Stimulated activated CD4-positive, alpha-beta T cell treated with anti-CD3 and anti-CD28 coated beads, Interleukin-12 subunit alpha, Interleukin-12 subunit beta, amount 100 ng/mL, for 4 hours (primary cell): ENCODE measurements at places on chromosomes 12 and 14.
A peak's percentile ranks its signal among the peaks of the same experiment; 100 is the strongest.

DNA sequence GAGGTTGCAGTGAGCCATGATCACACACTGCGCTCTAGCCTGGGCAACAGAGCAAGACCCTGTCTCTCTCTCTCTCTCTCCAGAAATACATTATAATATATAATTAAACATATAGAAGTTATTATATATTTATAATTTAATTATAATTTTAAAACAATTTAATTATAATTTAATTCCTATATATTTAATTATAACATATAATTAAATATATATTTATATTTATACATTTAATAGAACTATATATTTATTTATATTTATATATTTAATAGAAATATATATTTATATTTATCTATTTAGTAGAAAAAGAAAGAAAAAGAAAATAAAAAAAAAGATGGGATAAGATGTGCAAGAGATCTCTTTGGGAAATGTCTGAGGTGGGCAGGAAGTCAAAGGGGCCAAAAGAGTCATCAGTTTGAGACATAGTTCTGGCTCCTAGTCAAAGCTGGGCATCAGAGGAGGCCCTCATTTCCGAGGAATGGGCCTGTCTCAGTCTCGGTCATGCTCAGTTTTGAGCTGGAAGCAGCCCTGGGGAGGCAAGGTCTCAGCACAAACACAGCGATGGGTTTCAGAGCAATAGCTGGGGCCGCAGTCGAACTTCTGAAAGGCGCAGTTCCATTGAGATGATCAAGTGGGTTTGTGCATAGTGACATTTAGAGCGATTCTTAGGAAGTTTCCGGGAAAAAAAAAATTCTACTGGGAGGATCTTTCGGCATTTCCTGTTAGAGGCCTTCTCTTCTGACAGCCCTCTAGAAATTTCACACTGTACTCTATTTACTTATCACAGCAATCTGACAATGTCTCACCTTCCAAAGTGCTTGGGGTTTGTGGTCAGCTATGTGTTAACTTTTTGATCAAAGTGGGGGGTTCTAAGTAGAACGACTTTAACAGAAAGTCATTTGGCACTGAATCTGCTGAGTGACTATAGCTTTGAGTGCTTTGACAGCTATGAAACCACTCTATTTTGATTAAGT, 58.7 kb upstream of the GZMB start:
- DNase-seq, result peak; percentile 15

DNA sequence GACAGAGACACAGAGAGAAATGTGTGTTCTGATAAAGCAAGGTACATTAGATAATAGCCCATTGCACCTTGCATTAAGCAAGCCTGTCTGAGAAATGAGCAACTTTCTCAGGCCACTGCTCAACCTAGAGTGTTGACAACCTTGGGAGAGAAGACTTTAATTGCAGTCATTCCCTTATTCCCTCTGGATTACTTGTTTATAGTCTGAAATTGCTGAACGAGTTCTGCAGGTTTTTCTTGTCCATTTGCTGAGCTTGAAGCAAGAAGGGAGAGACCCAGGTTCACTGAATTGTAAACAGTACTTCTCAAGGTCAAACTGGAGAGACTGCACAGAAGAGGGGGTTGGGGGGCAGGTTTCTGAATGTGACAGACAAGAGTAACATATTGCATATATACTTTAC, 159.4 kb upstream of the PLEKHG7 start:
- no peak for DNase-seq

GRCh38 chr14:70649803-70650202, 8.1 kb downstream of the TTC9 start:
- DNase-seq, result no peak

DNA sequence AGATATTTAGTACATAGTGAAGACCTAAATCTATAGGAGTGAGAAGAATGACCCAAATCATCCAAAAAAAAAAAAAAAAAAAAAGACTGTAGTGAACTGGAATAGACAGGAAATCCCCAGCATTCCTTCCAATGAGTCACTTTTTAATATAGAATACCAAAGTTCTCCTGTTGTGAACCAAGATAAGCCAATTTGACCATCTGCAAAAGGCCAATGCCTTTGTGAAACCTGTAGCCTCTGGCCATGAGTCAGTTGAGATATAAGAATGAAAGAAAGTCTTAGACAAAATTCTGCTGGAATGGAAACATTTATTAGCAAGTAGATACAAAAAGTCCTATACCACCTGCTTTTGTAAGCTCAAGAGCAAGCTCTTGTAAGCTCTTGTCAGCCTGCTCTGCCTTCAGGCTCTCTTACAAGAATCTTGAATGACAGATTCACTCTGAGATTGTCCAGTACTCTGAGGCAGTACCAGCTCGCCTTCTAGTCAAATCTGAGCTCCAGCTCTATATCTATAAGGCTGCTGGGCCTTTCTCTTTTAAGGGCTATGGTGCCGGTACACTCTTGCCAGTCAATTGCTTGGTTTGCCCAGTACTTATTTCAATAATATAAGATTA, 243.0 kb upstream of the TMTC1 start:
- DNase-seq, result no peak
